ENCODE measurements at places on chromosomes 16 and 17. TPM values are rescaled to one million over a fixed set of nuclear protein-coding genes. Genes with fewer than 3 reads are reported as not detected.

The OSGIN1 gene
- 3.8 TPM for total RNA-seq

The ZFP3 gene
- 1.5 TPM for total RNA-seq

The HYDIN gene
- 0.15 TPM for total RNA-seq

The CDH11 gene
- 176 TPM for total RNA-seq

The ABCA8 gene
- total RNA-seq: 85.1 TPM

The DNAI2 gene
- not detected for total RNA-seq

The MRM1 gene
- total RNA-seq: 9.4 TPM

The KAT8 gene
- total RNA-seq: 39.0 TPM

The CDRT15L2 gene
- not detected for total RNA-seq

The KRT25 gene
- total RNA-seq: not detected

The KRTAP3-2 gene
- not detected for total RNA-seq

The CHCT1 gene
- 1.2 TPM for total RNA-seq

The MYO1D gene
- total RNA-seq: 33.5 TPM

The RHBDL1 gene
- 9.4 TPM for total RNA-seq

The CACNG5 gene
- not detected for total RNA-seq

The TIMP2 gene
- 176 TPM for total RNA-seq

The PKMYT1 gene
- total RNA-seq: 9.9 TPM

The ABCA10 gene
- total RNA-seq: 4.7 TPM

The RNF157 gene
- 1.7 TPM for total RNA-seq
